AG20443 (cell line): ENCODE measurements at places on chromosomes 7 and 10.
A peak's percentile ranks its signal among the peaks of the same experiment; 100 is the strongest.

GRCh38 chr10:568848-569247 is 120.6 kb downstream of the DIP2C start:
- DNase-seq = no peak

DNA sequence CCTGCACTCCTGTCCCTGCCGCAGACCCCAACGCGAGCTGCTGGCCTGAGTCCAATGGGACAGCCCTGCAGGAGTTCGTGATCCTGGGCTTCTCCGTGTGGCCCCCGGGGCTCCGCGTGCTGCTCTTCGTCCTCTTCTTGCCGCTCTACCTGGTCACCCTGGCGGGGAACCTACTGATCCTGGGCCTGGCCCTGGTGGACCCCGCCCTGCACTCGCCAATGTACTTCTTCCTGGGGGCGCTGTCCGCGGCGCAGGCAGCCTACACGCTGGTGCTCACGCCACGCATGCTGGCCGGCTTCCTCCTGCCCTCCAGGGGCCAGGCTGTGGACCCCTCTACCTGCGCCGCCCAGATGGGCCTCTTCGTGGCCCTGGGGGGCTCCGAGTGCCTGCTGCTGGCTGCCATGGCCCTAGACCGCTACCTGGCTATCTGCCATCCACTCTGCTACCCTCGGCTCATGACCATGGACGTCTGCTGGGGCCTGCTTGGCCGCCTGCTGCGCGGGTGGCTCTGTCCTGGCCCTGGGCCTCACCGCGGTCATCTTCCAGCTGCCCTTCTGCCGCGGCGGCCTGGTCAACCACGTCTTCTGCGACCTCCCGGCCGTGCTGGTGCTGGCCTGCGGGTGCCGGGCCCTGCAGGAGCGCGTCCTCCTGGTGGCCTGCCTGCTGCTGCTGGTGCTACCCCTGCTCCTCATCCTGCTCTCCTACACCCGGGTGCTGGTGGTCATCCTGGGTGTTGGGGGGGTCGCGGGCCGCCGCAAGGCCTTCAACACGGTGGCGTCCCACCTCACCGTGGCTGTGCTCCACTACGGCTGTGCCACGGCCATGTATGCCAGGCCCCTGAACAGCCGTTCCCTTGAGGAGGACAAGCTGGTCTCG is 71.7 kb downstream of the RBAK start:
- DNase-seq = no peak

DNA sequence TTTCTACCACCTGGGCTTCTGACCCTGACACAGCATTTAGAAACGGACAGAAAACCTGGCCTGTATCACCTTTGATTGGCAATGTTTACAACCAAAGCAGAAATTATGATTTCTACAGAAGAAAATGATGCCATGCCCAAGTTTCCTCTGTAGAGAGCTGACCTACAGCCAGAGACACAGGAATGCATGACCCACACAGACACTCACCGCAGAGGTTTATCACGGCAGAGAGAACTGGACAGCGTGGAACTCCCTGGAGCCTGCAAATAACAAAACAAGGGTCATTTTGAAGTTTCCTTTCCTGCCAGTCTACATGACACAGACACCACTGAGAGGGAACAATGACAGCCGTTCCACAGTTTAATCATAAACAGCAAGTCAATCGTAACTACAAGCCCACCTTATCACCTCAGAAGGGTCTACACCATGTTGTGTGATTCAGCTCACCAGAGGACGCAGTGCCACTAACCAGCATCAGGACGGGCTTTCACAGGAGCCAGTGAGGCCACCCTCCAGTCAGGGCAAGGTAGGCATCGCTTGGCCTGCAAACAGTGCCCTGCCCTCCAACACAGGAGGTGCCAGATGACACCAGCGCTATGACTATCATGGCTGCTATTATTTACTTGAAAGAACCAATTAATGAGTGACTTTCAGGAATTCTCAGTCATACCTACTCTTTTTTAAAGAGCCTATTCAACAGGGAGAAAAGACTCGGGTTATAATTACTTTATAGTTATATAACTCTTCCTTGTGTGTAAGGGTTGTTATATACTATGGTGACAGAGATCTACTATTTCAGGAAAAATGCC is 139.9 kb downstream of the TNS3 start:
- peak; percentile 54 for DNase-seq

- DNase-seq = no peak
Measured at GRCh38 chr7:26337232-26337865, 45.7 kb downstream of the SNX10 start.

DNA sequence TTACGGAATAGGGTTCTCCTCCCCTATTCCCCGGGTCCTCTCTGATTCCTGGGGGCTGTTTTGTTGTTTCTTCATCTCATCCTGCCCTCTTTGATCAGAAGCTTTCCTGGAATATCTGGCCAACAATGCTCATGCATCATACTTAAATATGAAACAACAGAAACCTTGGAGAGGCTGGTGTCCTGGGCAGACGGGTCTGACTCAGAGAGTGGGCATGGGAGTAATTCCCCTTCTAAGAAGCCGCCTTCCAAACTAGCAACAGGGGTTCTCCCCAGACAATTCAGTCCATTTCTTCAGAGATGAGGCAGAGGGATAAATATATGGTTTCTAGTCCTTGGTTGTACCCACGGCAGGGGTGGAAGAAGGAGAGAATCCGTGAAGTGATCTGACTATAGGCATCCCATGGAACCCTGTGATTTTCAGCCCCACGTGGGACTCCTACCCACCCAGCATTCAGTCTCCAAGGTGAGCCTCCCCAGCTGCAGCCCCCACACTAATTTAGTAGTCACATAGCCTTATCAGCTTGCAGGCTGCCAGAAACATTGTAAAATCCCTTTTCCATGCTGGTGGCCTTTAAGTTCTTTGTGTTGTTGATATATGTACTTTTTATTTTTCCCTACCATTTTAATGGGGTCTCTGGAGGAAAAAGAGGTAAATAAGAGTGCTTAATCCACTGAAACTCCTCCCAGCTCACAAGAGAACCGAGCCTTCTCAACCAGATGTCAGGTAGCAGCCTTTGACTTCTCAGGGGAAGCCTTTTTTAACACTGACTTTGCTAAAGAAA is 119.2 kb downstream of the SFMBT2 start:
- no peak for DNase-seq

DNA sequence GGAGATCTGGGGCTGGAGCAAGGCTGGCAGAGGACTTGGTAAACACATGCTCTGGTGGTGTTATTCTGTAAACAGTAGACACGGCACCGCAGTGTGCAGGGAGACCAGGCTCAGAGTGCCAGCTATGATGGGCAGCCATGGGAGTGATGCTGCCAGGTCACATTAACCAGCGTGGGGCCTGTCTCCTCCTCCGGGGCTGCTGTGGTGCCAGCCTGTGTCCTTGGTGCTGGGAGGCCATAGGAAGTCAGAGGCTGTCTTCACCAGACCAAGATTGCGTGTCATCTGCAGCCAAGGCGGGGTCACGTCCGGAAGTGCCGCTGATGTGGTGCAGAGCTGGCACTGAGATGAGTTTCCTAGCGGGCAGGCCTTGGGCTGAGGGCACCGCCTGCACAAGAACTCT is 236.0 kb downstream of the GLRX3 start:
- no peak for DNase-seq

- no peak for DNase-seq
Measured at GRCh38 chr7:107779647-107780099, 23.4 kb downstream of the SLC26A3 start.

GRCh38 chr10:68110027-68110426 is 739 bp downstream of the MYPN start:
- no peak for DNase-seq

DNA sequence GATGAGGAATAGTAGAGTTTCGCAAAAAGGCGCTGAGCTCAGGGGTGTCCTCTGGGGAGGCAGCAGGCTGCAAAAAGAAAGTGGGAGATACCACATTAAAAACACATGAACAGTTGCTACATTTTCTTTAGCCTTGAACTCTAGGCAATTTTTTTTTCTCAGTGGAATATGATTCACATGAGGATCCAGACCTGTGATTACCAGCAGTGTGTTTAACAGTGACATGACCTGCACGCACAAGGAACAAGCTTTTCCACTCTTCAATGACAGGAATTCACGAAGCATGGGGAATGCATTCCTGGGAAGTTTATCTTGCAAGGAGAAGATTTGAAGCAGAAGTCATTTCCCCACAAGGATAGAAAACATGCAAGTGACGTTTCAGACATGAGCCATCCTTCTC is 161.6 kb downstream of the ITGA8 start:
- DNase-seq = peak; percentile 68

DNA sequence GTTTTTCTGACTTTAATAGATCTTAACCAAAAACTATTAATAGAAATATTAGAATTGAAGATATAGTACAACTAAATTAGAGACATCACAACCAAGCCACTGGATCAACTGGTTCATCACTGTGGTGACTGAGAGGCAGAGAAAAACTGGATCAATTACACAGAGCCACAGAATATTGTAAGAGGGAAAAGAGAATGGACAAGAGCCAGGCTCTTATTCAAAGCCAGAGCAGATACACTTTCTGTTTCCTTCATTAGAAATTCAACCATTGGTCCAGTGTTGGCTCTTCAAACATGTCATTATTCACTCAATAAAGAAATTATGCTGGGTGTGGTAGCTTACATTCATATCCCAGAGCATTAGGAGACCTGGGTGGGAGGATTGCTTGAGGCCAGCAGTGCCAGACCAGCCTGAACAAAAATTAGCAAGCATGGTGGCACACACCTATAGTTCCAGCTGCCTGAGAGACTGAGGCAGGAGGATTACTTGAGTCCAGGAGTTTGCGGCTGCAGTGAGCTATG is 295.1 kb downstream of the NEBL start:
- DNase-seq = no peak

- DNase-seq = no peak
Measured at GRCh38 chr7:74454925-74455288, 1.2 kb downstream of the GTF2IRD1 start.

DNA sequence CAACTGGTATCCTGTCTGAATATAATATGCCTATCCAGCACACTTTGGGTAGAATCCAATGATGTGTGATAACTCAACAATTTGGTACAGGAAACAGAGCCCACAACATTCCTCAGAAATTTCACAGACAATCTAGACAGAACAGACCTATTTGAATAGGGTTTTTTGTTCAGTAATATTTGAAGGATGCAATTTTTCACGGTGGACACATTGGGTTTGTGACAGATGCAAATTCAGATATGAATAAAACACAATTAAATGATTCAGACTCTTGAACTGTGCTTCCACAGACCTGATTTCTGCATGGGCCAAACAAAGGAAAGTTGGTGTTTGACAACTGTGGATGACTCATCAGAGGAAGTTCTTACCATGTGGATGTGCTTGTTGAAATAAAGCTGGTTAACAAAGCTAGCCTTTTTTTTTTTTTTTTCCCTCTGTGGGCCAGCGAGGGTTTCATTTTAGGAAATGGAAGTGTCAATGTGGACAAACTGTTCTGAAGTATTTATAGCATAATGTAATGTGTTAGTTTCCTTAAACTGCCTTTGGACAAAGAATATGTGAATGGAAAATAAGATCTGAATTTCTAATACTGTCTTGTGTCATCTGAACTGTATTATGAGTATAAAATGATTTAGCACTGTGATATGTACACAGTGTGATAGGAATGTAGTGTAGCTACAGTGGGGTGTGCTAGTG is 43.2 kb upstream of the FAM133B start:
- DNase-seq = peak; percentile 55

GRCh38 chr7:25897261-25897782 is 254.7 kb upstream of the NFE2L3 start:
- DNase-seq = no peak

GRCh38 chr10:9301554-9301953 is 1247.1 kb downstream of the GATA3 start:
- DNase-seq = no peak

DNA sequence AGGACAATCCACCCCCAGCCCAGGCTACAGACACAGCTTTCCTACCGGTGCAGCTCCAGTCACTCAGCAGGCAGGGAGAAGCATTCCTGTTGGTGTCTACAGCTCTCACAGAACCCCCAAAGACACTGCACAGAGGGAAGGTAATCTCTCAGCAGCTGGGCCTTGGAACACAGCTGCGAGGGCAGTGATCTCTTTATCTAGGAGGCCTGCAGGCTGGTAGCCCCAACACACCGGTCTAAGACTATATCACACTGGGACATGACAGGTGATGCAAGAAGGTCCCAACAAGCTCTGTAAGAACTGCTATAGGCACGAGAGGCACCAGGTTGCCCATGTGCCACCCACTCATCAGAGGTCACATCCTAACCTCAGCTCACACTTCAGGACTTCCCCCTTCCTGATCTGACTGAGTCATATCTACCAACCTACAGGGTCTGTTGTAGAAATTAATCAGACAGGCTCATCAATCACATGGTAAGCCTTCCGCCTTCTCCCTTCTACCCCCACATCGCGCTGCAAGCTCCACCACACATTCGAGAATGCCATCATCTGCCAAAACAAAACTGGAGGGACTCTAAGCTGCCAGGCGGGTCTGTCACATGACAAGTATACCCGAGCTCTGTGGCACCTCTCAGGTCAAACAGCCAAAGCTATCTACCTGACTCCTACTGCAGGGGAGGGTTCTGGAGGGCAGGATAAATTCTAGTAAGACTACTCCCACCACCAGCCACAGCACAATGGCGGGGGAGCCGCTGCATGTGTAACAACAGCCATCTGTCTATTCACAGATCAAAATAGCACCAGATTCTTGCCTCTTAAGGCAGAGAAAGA is 26.1 kb downstream of the FAM53B start:
- DNase-seq = no peak

DNA sequence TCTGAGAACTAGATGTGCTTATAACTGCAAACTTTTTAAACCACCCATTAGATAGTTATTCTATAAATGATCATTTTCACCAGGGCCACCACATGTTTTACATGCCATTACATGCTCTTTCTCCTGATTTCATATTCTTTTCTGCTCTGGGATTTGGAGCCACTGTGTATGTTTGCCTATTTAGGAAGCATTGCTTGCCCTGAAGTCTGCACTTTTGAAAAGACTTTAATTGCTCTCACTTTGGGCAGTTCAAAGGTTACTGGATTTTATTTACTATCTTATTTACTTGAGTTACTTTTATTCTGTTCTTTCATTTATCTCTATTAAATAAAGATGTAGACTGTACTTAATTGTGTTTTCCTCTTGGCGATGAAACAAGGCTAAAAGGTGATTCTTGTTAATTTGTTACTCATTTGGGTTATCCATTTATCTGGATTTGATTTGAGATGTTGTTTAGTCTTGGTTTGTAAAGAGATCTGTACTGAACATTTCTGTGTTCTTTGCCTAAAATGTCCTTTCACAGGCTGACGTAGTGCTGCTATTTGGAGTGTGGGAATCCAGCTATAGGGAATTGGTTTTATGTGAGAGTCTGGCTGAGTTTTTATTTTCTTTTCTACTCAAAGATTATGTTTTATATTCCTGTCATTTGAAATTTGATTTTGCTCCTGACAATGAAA is 88.8 kb downstream of the SUGCT start:
- no peak for DNase-seq

- no peak for DNase-seq
Measured at GRCh38 chr7:54116956-54117355, 425.2 kb upstream of the VSTM2A start.

DNA sequence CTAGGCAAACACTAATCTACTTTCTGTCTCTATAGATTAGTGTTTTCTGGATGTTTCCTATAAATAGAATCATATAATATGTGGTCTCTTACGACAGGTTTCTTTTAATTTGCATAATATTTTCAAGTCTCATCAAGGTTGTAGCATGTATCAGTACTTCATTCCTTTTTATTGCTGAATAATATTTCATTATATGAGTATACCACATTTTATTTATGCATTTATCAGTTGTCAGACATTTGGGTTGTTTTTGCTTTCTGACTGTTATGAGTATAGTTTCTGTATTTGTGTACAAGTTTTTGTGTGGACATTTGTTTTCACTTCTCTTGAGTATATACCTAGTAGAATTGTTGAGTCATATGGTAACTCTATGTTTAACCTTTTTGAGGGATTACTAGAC is 48.2 kb downstream of the SHOC2 start:
- no peak for DNase-seq

- no peak for DNase-seq
Measured at GRCh38 chr10:80100861-80101695, 22.6 kb downstream of the TMEM254 start.
